Activated T-cell treated with anti-CD3 and anti-CD28 coated beads for 24 hours (primary cell): ENCODE measurements at places on chromosomes 12 and 14.

DNA sequence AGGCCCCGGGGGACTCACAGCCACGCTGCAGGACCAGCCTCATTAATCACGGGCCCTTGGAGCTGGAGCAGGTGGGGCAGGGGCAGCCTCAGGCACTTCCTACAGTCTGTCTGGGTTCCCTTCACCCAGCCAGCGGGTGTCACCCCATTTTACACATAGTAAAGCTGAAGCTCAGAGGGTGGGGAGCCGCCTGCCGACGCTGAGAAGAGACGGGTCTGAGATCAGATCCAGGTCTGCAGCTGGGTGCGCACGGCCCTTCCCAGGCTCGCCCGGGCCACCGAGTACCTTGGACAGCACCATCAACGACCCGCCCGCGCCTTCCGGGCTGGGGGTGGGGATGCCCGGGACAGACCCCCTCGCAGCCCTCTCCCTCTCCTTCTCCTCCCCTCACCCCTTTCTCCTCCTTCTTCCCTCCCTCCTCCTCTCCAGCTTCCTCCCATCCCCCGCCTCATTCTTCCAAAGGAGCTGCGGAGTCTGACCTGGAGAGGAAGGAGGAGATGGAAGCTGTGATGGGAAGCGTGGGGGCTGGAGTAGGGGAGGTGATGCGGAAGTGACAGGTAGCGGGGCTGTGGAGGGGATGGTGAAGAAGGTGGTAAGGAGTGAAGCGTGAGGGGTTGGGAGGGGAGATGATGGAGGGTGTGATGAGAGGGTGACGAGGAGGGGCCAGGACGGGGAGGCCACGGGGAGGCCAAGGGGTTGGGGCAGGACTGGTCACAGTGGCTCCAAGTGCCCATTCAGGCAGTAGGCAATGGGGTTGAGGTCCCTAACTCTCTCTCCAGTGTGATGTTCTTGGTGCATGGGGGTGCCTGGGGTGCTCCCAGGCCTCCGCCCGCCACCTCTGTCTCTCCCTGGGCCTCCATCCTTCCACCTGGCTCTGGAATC lies 8.8 kb downstream of the DTX1 start:
- no peak for DNase-seq

GRCh38 chr12:119505001-119505400 lies 88.6 kb upstream of the TMEM233 start:
- no peak for DNase-seq

DNA sequence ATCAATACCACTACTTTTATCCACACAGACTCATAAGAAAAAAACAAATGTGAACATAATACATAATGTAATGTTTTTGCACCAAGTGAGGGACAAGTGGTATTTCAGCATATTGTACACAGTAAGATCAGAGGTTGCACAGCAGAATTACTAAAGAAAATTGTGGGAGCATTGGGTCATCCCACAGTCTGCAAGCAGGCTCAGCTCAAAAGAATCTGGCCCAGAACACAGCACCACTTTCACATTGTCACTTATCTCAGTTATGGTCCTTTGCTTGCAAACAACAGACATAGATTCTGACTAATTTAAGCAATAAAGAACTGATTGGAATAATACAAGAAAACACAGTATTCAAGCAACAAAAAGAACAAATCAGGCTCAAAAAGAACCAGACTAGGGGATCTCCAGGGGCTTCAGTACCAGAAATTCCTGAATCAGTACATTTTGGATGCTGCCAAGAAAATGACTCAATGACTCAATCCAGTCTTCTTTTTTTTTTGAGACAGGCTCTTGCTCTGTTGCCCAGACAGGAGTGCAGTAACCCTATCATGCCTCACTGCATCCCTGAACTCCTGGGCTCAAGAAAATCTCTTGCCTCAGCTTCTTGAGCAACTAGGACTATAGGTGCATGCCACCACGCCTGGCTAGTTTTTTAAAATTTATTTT lies 42.9 kb upstream of the EEA1 start:
- no peak for DNase-seq

DNA sequence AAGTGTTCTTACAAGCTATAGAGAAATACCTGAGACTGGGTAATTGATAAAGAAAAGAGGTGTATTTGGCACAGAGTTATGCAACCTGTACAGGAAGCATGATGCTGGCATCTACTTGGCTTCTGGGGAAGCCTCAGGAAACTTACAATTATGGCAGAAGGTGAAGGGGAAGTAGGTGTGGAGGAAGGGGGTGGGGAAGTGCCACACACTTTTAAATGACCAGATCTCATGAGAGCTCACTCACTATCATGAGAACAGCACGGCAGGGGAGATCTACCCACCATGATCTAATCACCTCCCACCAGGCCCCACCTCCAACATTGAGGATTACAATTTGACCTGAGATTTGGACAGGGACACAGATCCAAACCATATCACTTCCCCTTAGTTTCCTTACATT lies 32.8 kb downstream of the TSHR start:
- DNase-seq = no peak

DNA sequence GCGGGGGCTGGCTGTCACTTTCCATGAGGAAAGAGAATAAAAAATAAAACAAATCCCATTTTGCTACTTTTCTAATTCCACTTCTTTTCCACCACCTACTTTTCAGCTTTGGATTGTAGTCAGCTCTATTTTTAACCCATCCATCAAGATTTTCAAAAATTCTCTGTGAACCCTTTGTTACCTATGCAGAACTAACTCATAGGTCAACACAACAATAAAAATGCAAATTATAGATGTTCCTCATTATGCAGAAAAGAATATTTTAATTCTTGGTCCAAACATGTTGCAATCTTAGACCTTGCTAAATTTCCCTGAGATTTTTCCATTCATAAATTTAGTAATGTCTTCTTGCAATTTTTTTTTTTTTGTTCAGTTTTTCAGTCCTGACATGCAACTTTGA lies 454.5 kb downstream of the ADAMTS20 start:
- no peak for DNase-seq

DNA sequence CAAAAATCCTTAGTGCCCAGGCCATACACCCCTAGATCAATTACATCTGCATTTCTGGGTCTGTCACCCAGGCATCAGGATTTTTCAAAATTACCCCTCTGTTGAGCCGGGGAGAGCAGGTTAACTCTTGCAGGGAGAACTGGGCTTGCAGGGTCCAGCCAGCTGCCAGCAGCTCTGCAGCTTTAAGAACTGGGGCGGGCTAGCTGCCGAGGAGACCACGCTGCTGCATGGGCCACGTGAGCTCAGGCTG lies at the start of gene DGLUCY:
Gene DGLUCY (plus strand): TSS at position 245 of the 250 bp plus-strand sequence. CDS start 46,222 bp downstream, outside the sequence.
- DNase-seq = no peak

GRCh38 chr14:21501568-21501967 lies 9.6 kb downstream of the METTL3 start:
- DNase-seq = no peak

DNA sequence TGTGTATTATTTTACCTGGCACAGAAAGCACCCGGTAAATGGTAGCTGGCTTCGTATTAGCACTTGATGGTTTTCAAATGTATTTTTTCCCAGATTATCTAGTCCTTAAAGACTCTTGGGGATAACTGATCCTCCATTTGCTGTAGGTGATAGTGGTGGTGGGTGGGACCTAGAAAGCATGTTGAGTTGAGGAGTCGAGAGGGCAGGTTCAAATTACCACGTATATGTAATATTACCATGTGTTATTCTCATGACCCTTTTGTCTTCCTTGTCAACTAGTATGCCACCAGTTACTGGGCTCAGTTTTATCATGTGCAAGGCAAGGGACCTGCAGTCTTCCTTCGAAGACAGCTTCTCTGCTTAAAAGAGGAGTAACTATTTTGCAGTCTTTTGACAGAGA lies 1.8 kb downstream of the GLRX5 start:
- no peak for DNase-seq

DNA sequence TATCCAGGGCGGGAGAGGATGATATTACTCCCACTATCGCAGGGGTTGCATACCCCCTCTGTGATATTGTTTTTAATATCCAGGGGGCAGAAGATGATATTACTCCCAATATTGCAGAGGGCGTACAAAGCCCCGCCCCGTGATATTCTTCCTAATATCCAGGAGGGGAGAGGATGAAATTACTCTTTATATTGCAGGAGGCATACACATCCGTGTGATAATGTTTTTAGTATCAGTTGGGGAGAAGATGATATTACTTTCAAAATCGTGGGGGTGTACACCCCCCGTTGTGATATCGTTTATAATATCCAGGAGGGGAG lies 52.9 kb upstream of the OXA1L start:
- DNase-seq = no peak

GRCh38 chr12:75444429-75445136 lies 36.0 kb upstream of the GLIPR1 start:
- no peak for DNase-seq

- DNase-seq = no peak
These were observed 1196.3 kb upstream of the TMEM132C start for GRCh38 chr12:127070515-127071157.

DNA sequence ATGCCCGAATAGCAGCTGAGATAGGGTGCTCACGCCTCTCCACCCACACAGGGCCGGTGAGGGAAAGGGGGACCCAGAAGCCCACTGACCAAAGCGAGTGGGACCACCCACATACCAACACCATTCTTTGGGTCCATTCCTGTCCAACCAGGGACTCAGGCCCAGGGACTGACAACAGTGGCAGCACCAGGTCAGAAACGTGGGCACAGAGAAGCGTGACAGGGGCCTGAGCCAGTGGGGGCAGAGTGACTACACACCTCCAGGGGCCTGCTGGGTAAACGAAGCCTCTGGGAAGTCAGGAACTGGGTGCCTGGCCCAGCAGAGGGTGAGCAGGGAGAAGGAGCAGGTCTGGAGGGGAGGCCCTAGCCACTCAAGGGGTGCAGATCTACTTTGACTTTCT lies 13.7 kb downstream of the SPRYD3 start:
- DNase-seq = no peak

DNA sequence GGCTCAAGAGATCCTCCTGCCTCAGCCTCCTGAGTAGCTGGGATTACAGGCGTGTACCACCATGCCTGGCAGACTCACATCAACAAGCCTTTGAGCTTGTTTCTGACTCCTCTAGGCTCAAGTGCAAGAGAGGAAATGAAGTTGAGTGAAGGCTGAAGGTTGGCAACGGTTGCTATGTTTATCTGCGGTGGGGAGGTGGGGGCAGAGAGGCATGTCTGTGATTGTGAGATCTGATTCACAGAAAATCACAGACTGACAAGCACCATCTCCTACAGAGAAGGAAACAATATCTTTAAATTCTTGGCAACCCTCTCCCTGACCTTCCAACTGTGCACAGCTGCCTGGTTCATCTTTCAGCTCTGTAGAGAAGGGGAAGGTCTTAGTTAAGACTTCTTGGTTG lies 22.1 kb upstream of the NINJ2 start:
- DNase-seq = peak; percentile 65

DNA sequence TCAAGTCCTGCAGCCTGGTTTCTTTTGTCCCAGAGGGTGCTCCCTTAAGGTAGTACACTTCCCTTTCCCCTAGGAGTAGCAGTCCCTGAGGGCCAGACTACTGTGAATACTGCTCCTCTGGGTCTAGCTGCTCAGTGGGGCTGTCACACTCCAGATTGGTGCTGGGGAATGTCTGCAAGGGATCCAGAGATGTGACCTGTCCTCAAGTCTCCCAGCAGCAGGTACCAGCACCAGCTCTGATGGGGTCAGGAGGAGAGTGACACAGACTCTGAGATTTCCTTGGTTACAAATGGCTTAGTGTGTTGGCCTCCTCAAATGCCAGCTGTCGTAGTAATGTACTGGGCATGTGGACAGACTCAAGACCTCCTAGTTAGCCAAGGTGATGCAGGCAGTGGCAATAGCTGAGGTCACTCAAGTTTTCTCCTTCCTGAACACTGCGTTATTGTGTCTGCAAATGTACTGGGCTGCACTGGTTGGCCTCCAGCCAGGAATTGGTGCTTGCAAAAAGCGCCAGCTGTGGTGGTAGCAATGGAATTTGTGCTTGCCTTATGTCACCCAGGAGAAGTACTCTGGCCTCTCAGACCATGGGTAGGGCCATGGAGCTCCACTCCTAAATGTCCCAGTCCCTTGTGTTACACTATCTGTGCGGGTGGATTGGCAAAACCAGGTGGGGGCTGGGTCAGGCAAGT lies 36.4 kb upstream of the AEBP2 start:
- DNase-seq = no peak

- DNase-seq = no peak
These were observed 228.6 kb upstream of the E2F7 start for GRCh38 chr12:77294016-77294415.

DNA sequence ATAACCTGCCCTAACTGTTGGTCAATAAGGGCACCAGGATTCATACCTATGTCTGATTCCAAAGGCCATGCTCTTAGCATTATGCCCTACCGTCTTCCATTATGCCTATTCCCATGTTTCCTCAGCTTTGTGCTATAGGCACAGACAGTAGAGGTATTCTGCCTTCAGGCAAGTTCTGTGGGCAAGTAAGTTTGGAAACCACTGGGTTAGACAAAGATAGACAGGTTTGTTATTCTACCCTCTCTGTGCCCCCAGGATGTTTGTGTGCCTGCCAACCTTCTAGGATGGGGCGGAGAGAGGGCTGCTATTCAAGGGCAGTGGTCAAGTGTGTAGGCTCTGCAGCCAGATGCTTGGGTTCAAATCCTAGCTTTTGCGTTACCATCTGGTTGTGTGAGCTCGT lies 4.6 kb downstream of the RAPGEF3 start:
- no peak for DNase-seq

GRCh38 chr12:25368557-25368956 lies 117.8 kb upstream of the KRAS start:
- no peak for DNase-seq

- no peak for DNase-seq
These were observed 330.5 kb upstream of the SFSWAP start for GRCh38 chr12:131380220-131380964.

DNA sequence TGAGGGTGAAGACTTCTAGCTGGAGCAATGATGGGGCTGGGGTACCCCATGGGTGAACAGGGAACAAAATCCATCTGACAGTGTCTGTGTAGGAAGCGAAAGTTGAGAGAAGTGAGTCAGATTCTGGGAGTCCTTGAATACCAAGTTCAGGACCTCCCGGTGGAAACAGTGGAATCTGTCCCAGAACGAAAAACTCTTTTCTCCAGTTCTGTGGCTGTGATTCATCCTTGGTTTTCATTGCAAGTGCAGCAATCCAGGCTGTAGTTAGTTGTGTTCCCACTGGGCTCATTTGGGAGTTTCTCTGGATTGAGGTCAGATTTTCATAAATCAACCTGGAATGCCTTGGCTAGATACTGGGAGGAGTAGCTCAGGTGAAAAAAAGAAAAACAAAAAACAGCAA lies 120.7 kb downstream of the C12orf75 start:
- no peak for DNase-seq

- DNase-seq = no peak
These were observed 125.0 kb upstream of the ETV6 start for GRCh38 chr12:11524446-11524845.
